ENCODE measurements at places on chromosomes 2 and 18. TPM values are rescaled to one million over a fixed set of nuclear protein-coding genes. Genes with fewer than 3 reads are reported as not detected.

DNA sequence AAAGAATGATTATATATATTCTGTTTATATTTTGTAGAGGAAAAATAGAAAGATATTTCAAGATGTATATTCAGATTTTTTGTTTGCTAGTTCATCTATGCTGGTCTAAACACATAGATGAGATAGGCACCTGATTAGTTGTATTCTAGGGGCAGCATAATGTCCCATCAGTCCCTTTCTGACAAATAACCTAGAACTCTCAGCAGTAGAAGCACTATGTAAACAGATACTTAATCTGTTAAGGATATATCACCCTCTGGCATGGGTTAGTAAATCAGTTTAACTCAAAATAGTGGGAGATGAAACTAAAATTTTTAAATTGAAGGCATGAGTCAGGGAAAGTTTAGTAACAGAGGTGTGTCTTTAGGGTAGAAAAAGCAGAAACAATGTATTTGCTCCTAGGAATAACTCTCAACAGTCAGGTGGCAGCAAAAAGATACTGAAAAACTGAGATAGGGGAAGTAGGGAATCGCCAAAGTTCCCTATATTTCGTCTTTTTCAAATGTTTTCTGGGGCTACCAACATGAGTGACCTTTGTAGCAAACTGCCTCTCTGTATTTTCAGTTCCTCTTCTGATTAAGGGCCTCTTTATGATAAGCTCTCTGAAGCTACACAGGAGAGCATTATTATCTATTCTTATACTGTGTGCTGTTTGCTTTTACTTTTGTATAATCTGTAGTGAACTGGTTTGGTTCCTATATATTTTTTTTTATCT, 5.7 kb downstream of the PPP1R1C start:
- no peak for DNase-seq

The CSRNP3 gene
- total RNA-seq: 0.75 TPM

The LYG1 gene
- 1.1 TPM for total RNA-seq

The CWC22 gene
- total RNA-seq: 19.0 TPM

DNA sequence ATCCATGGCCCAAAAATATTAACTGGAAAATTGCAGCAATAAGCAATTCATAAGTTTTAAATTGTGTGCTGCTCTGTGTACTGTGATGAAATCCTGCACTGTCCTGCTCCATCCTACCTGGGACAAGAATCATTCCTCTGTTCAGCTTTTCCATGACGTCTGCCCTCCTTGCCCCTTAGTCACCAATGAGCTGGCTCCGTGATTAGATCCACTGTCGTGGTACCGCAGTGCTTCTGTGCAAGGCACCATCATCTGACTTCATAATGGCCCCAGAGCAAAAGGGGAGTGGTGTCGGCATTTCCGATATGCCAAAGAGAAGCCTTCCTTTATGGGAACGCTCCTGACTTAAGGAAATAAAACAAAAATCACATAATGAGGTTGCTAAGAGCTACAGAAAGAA, 3.4 kb upstream of the FAHD2A start:
- DNase-seq: no peak

The AKAIN1 gene
- total RNA-seq: not detected

DNA sequence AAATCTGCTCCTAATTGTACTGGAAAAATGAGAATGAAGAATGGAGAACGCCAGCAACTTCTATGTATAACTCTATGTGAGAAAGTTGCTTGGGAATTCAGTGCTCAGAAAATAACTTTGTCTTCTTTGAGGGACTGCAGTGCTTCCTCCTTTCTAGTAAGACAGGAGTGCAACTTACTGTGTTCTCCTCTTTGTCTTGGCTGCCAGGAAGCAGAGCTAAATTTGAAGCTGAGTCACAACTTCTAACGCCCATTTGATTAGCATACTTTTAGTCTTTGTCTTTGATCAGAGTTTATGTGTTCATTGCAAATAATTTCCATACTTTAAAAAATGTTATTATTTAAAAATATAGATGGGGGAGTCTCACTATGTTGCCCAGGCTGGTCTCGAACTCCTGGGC, 6.6 kb downstream of the ARHGAP25 start:
- DNase-seq: no peak

DNA sequence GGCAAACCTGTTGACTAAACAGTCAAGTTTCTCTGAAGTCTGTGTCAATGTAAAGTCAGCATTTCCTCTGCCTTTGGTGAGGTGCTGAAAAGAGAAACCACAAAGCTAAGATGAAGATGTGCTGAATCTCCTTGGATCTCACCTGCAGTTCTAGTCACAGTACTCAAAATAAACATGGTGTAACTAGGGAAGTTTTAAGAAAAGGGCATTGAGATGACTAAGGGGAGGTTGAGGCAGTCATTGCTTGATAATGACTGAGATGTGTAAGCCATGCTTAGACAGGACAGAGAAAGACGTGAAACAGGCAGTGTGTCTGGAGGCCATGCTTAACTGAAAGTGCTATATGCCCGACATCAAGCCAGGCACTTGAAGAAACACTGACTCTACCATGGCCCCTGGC, 1010.0 kb upstream of the CELF4 start:
- no peak for DNase-seq

The AGAP1 gene
- total RNA-seq: 15.5 TPM

DNA sequence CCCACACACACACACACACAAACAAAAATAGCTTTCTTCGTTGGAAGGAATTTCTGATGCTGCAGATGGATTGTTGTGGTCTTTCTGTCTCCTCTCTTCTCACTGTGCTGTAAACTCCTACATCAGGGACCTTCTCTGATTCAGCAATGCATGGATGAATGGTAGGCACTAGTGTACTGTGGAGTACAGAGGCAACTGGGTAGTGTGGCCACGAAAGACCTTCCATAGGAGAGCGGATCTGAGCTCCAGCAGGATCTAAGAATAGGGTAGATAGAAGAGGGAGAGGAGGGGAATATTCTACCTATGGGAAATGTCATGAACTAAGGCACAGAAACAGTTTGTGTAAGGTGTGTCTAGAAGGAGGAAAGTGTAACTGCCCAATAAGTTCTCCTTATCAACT, 266.8 kb downstream of the MYCN start:
- no peak for DNase-seq

The C2orf15 gene
- total RNA-seq: 0.69 TPM

The RABL2A gene
- total RNA-seq: 6.2 TPM

The SLC5A7 gene
- total RNA-seq: not detected

The MGAT5 gene
- total RNA-seq: 33.3 TPM

DNA sequence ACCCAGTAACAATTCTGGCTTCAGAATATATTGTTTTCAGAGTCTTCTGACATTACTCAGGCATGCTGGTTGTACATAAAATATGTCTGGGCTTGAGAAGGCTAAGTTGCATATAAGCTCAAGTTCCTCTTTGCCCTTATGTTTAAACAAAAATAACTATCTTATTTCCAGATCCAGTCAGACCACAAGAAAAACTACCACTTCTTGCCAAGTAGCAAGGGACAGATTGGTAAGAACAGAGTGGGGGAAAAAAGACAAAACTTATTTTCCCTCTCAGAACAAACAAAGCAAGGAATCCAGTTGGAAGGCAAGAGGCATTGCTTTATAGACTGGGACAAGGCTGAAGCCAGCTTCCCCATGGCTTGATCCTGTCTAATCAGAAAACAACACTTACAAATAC, 1036.7 kb upstream of the CELF4 start:
- no peak for DNase-seq

DNA sequence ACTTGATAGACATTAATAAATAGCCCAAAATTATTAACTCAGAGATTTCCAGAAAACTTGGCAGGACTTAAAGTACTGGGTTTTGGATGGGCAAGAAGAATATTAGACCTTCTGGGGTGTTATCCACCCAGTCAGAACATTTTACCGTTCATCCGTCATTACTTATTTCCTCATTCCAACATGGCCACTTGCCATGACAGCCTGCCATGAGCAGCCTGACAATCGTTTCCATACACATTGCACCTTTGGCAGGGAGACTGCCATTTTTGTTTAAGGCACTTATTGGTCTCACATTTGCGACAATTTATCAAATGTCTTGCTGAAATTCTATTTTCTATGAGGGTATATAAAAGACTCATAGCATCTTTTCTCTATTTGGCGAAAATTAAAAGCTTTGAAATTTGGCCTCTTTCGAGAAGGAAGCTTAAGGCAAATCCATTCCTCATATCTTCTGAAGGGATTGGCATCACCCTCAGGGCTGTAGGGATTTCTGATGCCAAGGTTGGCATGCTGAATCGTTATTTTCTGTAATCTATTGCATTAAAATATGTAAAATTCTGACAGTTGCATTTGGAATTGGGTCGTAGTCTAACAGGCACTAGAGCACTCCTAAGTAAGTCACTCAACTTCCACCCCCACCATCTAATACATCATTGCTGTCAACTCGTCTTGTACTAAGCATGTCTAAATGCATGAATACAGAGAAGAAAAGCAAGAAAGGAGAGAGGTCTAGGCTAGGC, 406.3 kb upstream of the PIK3C3 start:
- DNase-seq: no peak
